ENCODE measurements at places on chromosomes 6 and 20.

GRCh38 chr6:158660333-158660754, 10.5 kb downstream of the SYTL3 start:
- no peak for DNase-seq

GRCh38 chr6:52519618-52520017, 57.2 kb downstream of the TRAM2 start:
- DNase-seq = no peak

- no peak for DNase-seq
Observed at GRCh38 chr20:40766790-40767614, 78.0 kb upstream of the MAFB start.

DNA sequence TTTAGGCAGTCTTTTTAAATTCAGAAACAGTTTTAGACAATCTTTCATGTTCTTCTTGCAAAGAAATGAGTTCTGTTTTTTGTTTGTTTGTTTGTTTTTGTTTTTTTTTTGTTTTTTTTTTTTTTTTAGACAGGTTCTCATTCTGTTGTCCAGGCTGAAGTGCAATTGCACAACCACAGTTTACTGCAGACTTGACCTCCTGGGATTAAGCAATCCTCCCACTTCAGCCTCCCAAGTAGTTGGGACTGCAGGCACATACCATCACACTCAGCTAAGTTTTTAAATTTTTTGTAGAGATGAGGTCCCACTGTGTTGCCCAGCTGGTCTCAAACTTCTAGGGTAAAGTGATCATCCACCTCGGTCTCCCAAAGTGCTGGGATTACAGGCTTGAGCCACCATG, 96.2 kb downstream of the OTOR start:
- DNase-seq = no peak

- no peak for DNase-seq
Observed at GRCh38 chr6:107813555-107814194, 10.4 kb downstream of the SCML4 start.

DNA sequence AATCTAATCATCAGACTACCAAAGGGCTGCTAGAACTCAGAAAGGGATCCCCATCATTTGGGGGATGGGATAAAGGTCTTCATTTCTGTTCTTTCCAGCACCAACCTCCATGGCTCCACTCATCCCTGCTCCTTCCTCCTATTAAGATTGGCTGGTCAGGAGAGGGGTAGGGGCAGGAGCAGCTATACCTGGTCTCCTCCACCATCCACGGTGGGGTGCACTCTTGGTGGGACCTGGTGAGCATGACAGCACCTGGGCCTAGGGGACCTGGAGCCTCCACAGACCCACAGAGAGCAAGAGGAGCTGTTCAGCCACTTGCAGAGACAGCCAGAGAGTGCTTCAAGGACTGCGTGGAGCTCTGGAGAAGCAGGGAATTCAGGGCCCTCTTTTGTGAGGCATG, 6.1 kb upstream of the ULBP2 start:
- DNase-seq = peak; percentile 80

GRCh38 chr6:126804332-126805064, 314.0 kb upstream of the RSPO3 start:
- DNase-seq = no peak

GRCh38 chr6:5677219-5678000, 329.3 kb downstream of the NRN1 start:
- DNase-seq = no peak

- DNase-seq = no peak
Observed at GRCh38 chr20:50318710-50319109, 128.1 kb downstream of the CEBPB start.

GRCh38 chr20:38680500-38681306, 43.6 kb upstream of the SLC32A1 start:
- DNase-seq = no peak

GRCh38 chr20:34401741-34402455, 38.8 kb downstream of the ITCH start:
- no peak for DNase-seq

GRCh38 chr6:113102761-113103160, 754.4 kb upstream of the MARCKS start:
- DNase-seq = no peak

All from vagina (tissue), 2 donors.